ENCODE measurements at places on chromosomes 6 and 20. TPM values are rescaled to one million over a fixed set of nuclear protein-coding genes. Genes with fewer than 3 reads are reported as not detected.
A peak's percentile ranks its signal among the peaks of the same experiment; 100 is the strongest.

HLA-DMB gene
- 0.42 TPM for total RNA-seq

DNA sequence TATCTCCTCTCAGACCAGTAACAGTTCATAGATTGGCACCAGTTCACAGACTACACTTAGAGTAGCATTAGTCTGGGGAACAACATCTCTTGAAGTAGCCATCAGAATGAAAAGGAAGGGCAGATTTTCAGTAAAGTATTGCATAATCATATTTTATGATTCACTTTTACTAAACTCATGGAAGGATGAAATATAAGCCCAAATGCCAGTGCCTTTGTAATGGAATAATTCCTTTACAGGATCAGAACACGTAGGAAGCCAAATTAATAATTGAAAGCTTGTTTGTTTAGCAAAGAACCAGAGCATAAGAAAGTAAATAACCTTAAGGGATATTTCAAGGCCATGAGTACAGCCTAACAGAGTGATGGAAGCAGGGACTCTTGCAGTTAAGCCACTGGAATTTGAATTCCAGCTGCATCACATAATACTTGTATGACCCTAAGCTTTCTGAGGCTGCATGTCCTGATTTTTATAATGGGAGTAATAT, 11.4 kb upstream of the LOC128125822 start:
- no peak for ATAC-seq

BTN1A1 gene
- total RNA-seq = 0.18 TPM

STX11 gene
- 0.39 TPM for total RNA-seq

GRCh38 chr6:50851049-50851845, 32.6 kb downstream of the TFAP2B start:
- no peak for ATAC-seq

POU5F1 gene
- total RNA-seq = 12,640 TPM

DNA sequence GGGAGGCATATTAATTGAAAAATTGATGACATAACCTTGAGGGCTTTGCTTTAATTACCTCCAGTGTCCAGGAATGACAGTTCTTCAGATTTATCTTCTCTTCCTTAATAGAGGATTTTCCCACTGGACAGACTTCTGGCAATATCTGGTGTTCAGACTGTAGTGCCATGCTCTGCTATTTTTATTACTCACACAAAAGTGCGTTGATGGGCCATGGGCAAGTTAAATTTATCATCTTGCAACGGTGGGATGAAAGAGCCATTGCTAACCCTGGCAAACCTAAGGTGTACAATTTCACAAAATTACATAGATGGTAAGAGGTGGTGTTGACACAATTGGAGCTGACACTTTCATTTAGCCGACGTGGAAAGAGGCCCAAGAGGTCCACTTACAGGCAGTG, 253.7 kb upstream of the PLCB4 start:
- no peak for ATAC-seq

PDYN gene
- not detected for total RNA-seq

TNFRSF21 gene
- total RNA-seq = 3.5 TPM

GRCh38 chr20:57162362-57162652, 104.1 kb downstream of the BMP7 start:
- no peak for ATAC-seq

GRCh38 chr20:62347151-62347404, 20.0 kb downstream of the LAMA5 start:
- no peak for ATAC-seq

DNA sequence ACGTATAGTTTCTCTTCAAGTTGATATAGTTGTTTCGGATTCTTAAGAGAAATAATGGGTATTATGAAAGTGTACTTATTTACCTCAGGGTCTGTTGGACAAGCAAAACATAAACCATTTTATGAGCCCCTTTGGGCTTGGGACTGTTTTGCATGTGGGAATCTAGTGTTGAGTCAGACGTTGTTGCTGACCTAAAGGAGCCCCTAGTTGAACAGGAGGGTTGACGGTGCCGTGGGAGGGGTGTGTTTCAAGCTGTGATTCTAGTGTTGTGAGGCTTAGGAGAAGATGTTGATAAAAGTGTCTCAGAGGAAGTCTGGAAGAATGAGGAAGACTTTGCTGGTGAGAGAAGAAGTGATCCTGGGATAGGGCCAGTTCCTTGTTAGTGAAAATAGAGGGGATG, 140.0 kb downstream of the ARID1B start:
- ATAC-seq = no peak

C20orf202 gene
- total RNA-seq = not detected

IMPG1 gene
- 0.96 TPM for total RNA-seq

DNA sequence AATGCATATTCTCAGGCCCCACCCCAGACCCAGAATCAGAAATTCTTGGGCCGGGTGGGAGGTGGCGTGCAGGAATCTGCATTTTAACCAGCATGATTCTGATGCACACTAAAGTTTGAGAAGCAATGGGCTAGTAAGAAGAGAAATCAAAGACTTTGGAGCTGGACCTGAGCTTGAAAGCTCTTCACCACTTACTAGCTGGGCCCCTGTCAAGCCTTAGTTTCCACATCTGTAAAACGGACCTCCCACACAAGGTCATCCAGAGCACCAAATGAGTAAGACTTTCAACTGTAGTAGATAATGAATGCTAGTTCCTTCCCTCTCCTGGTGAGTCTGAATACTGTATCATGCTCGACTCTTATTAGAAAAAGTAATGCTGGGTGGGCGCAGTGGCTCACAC, 87.0 kb downstream of the TBC1D7 start:
- no peak for ATAC-seq

- ATAC-seq = no peak
Measured at GRCh38 chr6:154538640-154539191, 28.2 kb upstream of the CNKSR3 start.

DNA sequence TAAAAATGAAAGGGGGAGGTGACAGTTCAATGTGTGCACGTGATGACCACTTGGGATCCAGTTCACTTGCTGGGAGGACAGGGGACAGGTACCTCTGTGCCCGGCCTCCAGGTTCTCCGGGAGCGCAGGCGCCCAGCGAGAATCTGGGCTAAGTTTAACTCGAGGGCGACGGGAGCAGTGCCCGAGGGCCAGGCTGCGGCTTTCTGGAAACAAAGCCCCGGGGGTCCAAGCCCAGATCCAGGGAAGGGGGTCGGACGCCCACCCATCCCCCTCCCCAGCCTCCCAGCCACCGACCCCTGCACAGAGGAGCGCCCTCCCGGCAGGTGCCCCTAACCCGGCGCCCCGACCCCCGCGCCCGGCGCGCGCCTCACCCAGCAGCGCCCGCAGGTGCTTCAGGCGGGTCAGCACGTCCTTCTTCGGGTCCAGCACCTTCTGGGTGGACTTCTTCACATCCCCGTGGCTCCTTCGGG, 405 bp downstream of the RALGAPA2 start:
- ATAC-seq = peak; percentile 1

DNA sequence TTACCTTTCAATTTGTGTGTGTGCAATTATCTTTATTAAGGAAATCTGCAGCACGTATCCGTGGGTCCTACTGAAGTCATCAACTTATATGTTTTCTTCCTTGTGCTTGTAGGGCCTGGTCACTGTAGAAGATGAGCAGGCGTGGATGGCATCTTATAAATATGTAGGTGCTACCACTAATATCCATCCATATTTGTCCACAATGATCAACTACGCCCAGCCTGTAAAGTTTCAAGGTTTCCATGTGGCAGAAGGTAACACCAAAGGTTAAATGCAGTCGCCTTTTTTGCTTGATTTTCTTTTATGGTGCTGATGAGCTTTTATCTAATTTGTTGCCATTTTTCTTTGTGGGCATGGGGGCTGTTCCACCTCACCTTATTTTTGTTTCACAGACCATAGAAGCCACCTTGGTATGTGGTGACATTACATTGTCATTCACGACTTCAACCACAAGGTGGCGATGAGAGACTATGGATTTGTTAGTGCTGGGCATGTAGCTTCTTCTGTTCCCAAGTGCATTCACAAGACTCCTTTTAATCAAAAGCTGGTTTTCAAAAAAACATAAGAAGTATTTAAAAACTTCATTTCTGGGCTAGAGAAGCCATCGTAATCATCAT, 106.5 kb upstream of the LAMP5 start:
- ATAC-seq = peak; percentile 83

DNA sequence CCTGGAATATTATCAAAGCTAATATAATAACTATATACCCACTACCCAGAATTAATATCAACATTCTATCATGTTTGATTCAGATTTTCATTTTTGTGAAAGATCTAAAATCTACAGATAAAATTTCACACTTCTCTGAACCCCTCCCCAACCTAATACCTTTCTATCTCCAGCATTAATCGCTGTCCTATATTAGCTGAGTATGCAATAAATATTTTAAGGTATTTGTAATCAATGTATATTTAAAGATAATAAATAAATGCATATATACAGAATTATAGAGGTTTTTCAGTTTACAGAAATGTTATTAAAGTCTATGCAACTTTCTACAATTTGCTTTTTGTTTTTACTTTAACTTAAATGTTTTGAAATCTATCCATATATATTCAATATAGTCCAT, 156.7 kb upstream of the NRSN1 start:
- no peak for ATAC-seq

CTCFL gene
- total RNA-seq = 0.49 TPM

BANF2 gene
- total RNA-seq = not detected

GRCh38 chr6:11317885-11318771, 85.7 kb upstream of the NEDD9 start:
- ATAC-seq = peak; percentile 96

DNA sequence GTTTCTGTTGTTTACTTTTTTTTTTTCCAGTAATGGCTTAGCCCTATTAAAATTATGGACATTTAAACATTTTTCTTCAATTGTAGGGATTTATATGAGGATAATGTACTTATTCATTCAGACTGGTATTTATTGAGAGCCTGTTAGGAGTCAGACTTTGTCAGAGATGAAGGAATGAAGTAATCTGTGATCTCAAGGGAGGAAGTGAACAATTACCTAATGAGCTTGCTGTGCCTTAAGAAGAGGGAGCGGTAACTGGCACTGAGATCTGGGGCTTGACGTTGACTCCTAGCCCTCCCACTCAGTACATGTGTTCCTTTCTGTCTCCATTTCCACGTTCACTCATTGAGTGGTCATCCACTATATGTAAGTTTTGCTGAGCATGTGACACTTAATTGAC, 12.6 kb downstream of the AFDN start:
- ATAC-seq = no peak

GRCh38 chr6:15061180-15061641, 184.7 kb upstream of the JARID2 start:
- ATAC-seq = peak; percentile 43

SSTR4 gene
- 0.20 TPM for total RNA-seq

KIF13A gene
- total RNA-seq = 18.6 TPM

FNDC1 gene
- 2.7 TPM for total RNA-seq

TREM1 gene
- 0.68 TPM for total RNA-seq

DNA sequence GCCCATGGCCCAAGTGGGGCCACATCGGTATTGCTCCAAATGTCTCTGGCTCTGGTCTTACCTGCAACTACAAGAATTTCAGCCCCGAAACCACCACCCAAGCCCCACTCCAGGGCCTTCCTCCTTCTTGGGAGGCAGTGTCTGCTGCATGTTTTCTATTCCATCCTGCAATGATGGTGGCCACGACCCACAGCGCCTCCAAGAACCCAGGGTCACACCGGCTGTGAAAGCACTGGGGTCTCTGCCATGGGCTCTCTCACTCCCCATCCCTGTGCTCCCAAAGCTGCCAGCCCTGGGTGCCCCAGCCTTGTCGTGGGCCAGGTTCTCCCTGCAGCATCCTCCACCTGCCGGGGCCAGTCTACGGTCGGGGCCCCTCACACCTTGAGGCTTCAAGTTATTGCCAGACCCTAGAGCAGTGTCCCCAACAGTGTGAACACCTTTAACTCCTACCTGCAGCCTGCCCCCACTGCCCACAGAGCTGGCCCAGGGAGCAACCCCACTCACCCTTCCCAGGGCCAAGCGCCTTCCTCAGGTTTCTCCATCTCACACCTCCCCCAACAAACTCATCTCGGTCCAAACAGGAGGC, 115.4 kb downstream of the JPH2 start:
- ATAC-seq = no peak

DNA sequence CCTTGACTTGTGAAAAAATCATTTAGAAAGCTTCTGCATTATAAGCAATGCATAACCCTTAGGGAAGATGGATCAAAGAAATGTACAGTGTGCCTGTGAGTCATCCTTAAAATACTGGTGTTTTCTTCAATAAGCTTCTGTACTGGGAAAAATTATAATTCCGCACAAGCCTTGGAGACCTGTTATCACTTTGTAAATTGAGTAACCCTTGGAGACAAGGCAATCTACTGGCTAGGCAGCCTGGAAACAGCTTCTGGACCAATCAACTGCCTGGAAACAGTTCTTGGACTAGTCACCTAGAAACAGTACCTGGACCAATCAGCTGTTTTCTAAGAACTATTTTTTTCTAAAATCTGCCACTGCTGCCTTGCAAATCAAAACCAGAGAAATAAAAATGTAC, 25.8 kb upstream of the RNGTT start:
- peak; percentile 98 for ATAC-seq

DNA sequence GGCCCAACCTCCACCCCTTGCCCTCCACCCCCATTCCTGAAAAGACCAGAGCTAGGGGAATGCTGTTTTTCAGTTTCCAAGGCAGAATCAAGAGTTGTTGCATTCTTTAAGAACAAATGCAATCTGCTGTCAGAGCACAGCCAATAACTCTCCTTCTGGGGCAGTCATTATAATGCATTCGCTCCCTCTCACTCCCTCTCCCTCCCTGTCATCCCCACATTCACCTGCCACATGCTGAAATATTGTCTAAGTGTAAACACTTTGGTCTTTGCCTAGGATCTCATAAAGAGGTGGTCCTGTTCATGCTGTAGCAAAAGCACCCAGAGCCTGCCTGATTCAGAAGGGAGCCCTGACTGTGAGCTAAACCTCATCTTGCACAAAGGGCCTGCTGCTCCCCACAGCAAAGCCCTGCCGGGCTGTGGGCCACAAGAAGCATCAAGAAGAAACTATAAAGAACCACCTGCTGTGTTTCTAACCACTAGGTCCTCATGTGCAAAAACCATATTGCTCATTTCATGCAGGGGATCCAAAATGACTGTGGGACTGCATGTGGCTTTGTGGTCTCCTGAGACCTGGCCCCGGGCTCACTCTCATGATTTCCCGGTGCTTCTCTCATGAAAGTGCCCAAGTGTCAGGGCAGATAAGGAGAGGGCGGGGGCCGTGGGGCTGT, 85.6 kb downstream of the GPR6 start:
- no peak for ATAC-seq

DNA sequence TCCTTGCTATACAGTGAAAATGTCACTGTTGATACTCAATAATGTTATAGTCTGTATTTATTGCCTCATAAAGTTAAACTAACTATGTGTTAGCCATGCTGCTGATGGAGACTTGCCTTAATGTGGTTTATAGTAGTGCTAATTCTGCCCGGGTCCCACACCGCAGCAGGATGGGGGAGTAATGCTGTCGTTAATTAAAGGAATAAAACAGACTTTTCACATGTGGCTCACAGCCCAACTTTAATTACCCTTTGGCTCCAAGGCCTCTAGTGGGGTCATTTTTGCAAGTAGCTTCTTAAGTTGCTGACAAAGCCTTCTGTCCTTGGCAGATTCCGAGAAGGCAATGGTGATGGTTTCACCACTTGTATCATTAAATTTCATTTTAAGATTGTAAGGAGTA, 634.3 kb downstream of the TBC1D32 start:
- no peak for ATAC-seq

GRCh38 chr20:41650231-41650948, 32.2 kb upstream of the CHD6 start:
- no peak for ATAC-seq

GRCh38 chr20:8368670-8369069, 236.6 kb downstream of the PLCB1 start:
- no peak for ATAC-seq

OLIG3 gene
- total RNA-seq = 0.52 TPM

TRIM15 gene
- total RNA-seq = 0.25 TPM
